ENCODE measurements at places on chromosomes 7 and 10.

DNA sequence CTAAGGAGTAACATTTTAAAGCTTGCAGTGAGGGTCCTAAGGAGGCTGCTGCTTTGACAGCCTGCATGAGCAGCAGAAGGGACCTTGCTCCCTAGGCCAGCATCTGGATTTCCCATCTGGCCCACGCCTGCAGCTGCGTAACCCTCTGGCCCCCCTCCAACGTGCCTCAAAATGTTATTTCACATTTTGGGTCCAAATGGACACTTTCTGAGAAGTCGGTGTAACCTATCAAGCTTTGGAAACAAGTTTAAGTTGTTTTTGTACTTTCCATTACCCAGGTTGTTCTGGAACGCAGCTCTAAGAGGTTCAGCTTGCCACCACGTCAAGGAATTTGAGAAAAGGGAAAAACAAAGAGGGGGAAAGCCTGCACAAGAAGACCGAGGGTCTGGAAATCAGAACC is 338.3 kb downstream of the KCNMA1 start:
- DNase-seq: no peak

DNA sequence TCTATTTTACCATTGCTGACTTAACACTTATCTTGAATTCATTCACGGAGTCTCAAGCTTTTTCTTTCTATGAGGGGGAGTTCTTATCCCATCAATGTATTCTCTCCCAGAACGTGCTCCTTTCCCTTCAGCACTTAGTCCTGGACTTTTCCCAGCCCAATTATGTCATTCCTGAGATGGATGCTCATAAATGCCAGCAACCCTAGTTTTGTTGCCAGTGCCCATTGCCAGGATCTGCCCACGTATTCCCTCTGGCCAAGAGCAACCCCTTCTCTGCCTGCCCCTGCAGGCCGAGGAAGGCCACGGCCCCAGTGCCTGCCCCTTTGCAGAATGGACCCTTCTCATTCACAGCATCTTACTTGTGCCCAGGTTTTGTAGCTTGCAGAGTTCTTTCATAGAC is 67.4 kb upstream of the PPP1R3C start:
- DNase-seq: no peak

DNA sequence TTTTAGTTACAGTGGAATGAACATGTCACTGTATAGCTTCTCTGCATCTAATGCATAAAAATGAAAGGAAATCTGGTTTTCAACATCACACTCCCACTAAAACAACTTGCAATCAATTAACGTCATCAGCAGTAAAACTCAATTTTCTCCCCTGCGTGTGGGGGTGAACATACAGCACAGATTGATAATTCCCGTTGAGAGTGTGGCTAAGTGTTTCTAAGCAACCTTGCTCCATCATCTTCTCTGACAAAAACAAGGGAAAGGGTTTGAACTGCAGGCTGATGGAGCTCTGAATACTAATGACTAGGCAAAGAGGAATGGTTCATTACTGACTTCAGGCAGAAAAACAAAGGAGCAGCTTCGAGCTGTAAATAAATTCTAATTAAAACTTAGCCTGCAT is 238.3 kb downstream of the PARD3 start:
- no peak for DNase-seq

- DNase-seq: no peak
Observed at GRCh38 chr7:32179567-32179966, 109.4 kb upstream of the PDE1C start.

DNA sequence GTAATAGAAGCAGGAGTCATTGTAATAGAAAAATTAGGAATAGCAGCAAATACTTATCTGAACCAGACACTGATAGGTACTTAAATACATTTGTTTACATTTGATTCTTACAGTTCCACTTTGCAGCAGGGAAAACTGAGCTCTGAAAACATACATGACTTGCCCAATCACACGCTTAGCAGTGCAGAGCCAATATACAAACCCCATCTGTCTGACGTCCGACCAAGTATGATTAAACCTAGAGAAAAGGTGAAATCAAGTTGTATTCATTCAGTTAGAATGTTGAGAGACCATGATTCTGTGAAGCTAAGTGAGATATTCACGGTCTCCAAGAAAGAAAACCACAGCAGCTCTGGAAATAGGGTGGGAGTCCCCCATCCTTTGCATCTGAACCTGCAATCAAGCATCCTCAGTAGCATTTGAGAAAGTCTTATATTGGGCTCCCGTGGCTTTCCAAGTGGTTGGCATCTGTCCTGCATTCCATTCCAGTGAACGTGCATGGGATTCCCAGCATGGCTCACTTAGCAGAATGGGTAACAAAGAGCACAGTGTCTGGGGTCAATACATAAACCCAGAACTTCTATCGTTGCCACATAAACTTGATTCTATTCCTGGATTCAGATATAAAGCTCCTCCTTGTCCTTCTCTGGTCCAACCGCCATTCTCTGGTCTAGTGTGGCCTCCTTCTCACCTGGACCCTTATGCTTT is 148.7 kb upstream of the RSU1 start:
- no peak for DNase-seq

DNA sequence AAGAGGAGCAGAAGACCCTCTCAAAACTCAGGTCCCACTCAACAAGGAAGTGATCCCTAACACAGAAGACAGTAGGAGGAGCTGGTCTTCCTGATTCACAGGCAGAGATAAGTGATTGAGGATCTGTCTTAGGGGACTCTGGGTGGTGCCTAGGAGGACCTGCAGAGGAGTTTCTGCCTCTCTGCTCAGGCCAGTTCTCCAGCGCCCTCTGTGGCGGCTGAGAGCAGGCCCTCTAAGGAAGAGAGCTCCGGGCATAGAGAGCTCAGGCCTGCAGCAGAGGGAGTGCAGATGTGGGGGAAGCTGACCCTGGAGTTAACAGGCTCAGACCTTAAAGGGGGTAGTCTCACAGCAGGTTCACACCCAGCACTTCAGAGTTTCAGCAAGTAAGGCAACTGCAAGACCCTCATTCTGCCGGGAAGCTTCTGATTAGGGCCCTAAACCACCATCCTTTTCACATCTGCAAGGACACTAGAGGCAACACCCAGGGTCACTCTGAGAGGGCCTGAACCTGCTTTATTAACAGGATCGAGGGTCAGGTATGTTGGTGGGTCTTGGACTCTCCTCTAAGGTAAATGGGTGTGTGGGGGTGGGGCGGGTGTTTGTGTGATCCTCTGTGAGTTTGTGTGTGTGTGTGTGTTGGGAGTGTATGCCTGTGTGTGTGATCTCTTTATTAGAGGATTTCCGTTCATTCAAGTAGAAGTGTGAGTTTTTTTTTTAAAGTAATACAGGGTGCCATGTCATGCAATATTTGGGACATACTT is 57.6 kb upstream of the TARP start:
- no peak for DNase-seq
